Stimulated activated CD8-positive, alpha-beta memory T cell treated with anti-CD3 and anti-CD28 coated beads, Interleukin-15, amount 100 ng/mL, for 4 hours (primary cell): ENCODE measurements at places on chromosomes 13 and 19.
A peak's percentile ranks its signal among the peaks of the same experiment; 100 is the strongest.

- DNase-seq, result no peak
These were observed 701 bp downstream of the ZNF552 start for GRCh38 chr19:57813919-57814504.

- no peak for DNase-seq
These were observed 36.1 kb upstream of the DCUN1D2 start for GRCh38 chr13:113526466-113527220.

DNA sequence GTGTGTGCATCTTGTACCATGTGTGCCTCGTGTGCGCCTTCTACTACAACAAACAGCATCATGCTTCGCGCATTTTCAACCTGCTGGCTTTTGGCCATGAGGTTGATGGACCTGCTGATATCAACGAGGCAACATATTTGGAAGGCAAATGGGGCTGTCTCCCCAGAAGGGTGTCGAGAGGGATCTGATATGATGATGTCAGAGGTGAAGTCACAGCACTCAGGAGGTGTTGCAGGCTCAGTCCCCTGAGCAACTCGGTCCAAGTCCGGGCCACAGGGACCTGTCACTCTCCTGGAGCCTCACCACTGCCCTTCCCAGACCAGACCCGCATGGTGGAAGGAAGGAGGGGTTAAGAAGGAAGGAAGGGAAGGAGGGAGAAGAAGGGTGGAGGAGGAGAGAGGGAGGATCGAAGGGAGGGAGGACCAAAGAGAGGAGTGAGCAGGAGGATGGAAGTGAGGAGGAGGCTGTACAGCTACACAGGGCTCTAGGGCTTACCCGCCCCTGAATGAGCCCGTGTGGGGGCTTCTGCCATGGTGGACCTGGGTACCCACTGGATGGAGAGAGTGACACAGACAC lies 6.7 kb upstream of the C13orf46 start:
- no peak for DNase-seq

GRCh38 chr19:45322744-45323281 lies at the start of gene CKM:
Gene CKM (minus strand): TSS chr19:45322875. CDS start chr19:45319713, 3,162 bp downstream.
- no peak for DNase-seq

DNA sequence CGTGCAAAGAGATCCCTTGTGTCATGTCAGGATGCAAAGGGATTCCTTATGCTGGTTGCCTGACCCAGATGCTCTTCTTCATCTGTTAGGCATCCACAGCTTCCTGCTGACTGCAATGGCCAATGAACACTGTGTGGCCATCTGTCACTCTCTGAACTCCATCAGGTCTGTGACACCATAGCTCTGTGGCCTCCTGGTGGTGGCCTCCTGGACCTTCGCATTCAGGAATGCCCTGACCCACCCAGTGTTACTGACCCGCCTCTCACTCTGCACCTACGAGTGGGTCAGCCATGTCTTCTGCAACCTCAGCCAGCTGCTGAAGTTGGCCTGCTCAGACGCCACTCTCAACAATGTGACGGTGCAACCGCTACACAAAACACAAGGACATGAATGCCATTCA lies 23.9 kb upstream of the TPM4 start:
- DNase-seq, result no peak

DNA sequence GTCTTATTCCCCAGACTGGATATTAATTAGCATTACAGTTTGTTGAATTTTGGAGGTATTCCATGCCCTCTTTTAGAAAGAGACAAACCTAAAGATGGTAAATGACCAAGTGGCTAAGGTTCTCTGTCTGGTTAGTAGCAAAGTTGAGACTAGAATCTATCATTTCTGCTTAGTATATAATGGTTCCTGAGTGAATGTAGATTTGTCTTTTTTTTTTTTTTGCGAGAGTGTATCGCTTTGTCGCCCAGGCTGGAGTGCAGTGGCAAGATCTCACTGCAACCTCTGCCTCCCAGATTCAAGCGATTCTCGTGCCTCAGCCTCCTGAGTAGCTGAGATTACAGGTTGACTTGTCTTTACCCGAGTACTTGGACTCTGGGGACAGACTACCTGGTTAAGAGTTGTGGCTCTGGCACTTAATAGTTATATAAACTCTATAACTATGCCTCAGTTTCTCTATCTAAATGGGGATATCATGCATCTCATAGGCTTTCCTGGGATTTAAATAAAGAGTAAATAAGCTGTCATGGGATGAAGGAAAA lies 2.7 kb downstream of the NAA16 start:
- DNase-seq, result no peak

GRCh38 chr19:18879579-18880373 lies 16.2 kb downstream of the CERS1 start:
- DNase-seq, result no peak

GRCh38 chr13:107348925-107349324 lies 781.0 kb upstream of the ARGLU1 start:
- DNase-seq, result no peak

DNA sequence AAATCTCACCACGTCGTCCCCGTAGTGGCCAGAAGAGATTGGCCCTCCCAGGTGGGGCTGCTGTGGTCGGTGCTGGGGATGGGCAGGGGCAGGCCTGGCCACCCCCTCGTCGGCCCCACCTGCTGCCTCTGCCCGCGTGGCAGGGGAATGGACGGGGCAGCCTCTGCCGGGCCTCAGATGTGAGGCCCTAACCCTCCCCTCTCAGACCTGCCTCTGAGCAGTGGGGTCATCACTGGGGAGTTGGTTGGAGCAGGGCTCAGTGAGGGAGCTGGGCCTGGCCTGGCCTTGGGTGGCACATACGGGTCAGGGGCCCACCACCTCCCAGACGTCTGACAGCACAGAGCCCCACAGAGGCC lies 41.5 kb downstream of the MCF2L start:
- DNase-seq, result no peak

DNA sequence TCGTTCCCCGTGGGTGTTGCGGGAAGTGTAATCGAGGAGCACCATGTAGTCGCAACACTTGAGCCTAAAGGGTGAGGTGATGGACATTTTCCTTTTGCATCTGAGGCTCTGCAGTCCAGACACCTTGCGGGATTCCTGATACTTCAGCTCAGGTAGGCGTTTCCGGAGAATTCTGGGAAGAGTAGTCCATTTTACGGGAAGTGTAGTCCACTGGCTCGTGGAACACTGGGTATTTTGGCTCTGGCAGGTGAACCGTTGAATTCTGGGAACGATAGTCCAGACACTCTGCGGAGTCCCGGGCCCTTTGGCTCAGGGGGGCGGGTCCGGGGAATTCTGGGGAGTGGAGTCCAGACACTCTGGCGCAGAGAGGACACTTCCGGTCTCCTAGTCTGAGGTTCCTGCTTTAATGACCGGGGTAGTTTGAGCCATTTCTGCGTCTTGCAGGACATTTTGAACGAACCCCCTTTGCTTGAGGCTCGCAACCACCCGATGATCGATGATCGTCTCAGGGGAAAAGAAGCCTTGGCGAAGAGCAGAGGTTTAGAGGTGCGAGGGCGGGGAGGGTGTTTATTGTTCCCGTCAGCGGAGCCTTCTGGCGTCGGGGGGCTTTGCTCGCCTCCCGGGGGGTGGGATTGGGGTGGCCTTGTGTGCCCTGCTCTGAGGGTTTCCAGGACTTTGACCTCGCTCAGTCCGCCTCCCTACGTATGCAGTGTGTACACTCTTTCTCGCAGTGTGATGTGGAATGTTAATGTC lies at the start of gene ZNF223:
Gene ZNF223 (plus strand): TSS at position 387 of the 753 bp plus-strand sequence. CDS start 3,141 bp downstream, outside the sequence.
- DNase-seq, result peak; percentile 26

GRCh38 chr19:4717191-4717965 lies 6.3 kb downstream of the DPP9 start:
- no peak for DNase-seq

GRCh38 chr13:100883453-100883852 lies 208.9 kb upstream of the TMTC4 start:
- no peak for DNase-seq

DNA sequence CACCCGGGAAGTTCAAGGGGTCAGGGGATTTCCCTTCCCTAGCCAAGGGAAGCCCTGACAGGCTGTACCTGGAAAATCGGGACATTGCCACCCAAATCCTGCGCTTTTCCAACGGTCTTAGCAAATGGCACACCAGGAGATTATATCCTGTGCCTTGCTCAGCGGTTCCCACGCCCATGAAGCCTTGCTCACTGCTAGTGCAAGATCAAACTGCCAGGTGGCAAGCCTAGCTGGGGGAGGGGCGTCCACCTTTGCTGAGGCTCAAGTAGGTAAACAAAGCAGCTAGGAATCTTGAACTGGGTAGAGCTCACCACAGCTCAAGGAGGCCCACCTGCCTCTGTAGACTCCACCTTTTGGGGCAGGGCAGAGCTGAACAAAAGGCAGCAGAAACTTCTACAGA lies 1794.5 kb downstream of the PCDH9 start:
- DNase-seq, result no peak

GRCh38 chr19:44728178-44728577 lies 20.3 kb upstream of the BCL3 start:
- no peak for DNase-seq

DNA sequence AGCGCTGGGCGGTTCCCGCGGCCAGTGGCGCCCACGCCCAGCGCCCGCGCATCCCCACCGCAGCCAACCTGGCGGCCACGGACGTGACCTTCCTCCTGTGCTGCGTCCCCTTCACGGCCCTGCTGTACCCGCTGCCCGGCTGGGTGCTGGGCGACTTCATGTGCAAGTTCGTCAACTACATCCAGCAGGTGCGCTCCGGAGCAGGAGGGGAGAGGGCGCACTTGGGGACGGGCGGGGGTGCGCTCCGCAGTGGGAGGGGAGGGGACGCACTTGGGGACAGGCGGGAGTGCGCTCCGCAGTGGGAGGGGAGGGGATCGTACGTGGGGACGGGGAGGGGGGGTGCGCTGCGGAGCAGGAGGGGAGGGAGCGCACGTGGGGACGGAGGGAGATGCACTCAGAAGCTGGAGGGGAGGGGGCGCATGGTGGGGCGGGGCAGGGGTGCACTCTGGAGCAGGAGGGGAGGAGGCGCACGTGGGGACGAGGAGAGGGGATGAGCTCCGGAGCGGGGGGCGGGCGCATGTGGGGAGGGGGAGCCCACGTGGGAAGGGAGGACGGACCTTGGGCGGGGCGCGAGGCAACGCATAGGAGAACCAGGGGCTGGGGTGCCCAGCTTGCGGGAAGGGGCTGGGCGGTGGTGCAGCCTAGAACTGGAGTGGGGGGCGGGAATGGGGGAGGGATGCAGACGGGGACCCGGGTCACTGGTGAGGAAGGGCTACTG lies 1.5 kb downstream of the KISS1R start:
- no peak for DNase-seq

- DNase-seq, result no peak
These were observed 194.1 kb downstream of the USP12 start for GRCh38 chr13:26977541-26977940.
